ENCODE measurements at places on chromosomes 3 and 15.

DNA sequence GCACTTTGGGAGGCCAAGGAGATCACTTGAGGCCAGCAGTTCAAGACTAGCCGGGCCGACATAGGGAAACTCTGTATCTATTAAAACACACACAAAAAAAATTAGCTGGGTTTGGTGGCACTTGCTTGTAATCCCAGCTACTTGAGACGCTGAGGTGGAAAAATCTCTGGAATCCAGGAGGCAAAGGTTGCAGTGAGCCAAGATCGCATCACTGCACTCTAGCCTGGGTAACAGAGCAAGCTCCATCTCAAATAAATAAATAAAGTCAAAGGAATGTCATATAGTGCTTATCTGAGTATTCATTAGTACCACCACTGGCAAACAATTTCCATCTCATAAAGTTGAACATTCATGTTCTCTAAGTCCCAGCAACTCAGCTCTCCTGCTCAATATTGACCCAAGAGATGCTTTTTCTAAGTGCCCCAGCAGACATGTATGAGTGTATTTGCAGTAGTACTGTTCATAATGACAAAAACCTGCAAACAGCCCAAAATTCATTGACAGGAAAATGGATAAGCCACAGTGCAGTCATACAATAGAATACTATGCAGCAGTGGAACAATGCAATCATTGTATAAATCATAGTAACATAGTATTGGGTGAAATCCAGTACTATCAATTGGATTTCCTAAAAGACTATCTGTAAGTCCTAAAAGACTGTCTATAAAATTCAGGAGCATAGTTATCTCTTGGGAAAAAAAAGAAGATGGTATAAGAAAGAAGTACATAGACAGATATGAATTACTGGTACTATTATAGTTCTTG is 751.5 kb upstream of the LMCD1 start:
- no peak for DNase-seq

DNA sequence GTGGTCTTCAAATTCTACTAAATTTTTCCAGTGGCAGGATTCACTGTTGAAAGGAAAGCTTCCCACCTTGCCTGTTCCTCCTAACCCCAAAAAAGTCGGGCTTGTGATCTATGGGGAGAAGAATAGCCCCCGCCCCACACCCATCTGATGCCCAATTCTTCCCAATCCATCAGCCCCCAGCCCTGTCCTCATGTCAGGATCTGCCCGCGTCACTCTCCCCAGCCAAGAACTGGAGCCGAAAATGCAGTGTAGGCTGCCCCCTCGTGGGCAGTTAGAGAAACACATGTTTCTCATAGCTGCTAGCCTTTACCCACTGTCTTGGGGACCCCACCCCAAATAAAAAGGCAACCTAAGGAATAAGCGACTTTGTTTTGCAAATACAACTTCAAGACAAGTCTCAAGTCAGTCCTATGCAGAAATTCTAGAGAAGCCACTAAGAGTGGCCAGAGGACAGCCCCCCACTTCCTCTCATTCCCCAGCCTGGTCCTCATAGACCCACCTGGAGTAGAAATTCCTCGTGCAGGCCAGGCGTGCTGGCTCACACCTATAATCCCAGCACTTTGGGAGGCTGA is 13.0 kb upstream of the CSK start:
- no peak for DNase-seq

DNA sequence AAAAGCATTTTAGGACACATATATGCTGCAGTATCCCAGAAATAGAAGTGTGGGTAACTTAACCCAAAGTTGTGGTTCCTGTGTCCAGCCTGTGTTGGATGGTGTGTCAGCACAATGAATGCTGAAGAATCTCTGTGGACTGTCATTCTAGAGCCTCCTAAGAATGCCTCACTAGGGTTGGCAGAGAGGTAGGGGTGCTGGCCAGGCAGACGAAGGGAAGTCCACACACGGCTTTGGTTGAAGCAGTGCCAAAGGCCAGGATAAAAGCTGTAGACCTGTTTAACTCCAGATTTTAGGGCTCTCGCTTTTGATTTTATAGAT is 43.7 kb upstream of the TIPARP start:
- no peak for DNase-seq

DNA sequence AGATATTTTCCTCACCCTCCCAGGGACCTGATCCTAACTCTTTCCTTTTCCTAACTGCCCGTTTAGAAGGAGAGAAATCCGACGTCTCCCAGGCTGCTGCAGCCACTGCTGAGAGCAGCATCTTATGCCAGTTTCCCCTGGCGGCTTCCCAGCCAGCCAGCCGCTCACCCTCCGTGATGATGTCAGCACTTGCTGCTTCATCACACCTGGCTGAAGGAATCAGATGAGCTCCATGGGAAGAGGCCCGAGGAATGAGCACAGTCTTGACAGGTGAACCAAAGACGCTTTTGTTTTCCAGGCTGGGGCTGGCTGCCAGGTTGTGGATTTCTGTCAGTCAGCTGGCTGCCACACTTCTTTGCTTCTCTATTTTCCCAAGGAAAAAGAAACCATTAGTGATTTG is 445.1 kb upstream of the RBMS3 start:
- DNase-seq = no peak

GRCh38 chr3:101243285-101244211 is 76.8 kb downstream of the IMPG2 start:
- no peak for DNase-seq

DNA sequence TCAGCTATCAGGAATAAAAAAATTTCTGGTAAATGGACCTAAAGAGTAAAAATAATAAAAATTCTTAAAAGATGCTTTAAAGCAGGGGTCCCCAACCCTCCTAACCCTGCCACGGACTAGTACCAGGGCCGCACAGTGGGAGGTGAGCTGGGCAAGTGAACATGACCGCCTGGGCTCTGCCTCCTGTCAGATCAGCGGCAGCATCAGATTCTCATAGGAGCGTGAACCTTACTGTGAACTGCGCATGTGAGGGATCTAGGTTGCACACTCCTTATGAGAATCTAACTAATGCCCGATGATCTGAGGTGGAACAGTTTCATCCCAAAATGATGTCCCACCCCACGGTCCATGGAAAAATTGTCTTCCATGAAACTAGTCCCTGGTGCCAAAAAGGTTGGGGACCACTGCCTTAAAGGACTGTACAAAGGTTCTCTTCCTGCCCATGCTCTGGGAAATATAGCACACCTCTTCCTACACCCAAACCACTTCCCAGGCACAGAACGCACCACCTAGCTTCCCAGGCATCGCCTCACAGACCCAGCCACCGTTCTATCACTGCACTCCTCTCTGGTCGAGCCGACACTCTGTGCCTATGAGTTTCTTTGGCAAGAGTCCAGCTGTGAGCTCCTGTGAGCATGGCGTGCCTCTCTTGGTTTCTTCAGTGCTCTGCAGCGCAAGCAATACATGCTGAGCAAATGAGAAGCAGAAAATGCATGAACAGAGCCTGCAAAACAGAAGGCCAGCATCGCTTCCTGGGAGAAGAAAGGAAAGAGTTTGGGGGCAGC is 104.9 kb downstream of the OCA2 start:
- no peak for DNase-seq

Measured in activated CD8-positive, alpha-beta memory T cell treated with anti-CD3 and anti-CD28 coated beads for 48 hours (primary cell).